Bronchial smooth muscle cell (primary cell): ENCODE measurements at places on chromosomes 4 and X. TPM values are rescaled to one million over a fixed set of nuclear protein-coding genes. Genes with fewer than 3 reads are reported as not detected.

CPXCR1 gene
- not detected in 2 replicates for total RNA-seq

MSX1 gene
- 7.3 and 7.4 TPM in 2 replicates for total RNA-seq

PPAT gene
- 7.3 and 8.8 TPM in 2 replicates for total RNA-seq

FAM149A gene
- total RNA-seq: 5.7 and 7.9 TPM in 2 replicates

CLDN34 gene
- total RNA-seq: not detected in 2 replicates

SH2D1A gene
- not detected in 2 replicates for total RNA-seq

F8 gene
- 4.0 and 7.6 TPM in 2 replicates for total RNA-seq

RRH gene
- not detected in 2 replicates for total RNA-seq
